ENCODE measurements at places on chromosomes 2 and 18.

DNA sequence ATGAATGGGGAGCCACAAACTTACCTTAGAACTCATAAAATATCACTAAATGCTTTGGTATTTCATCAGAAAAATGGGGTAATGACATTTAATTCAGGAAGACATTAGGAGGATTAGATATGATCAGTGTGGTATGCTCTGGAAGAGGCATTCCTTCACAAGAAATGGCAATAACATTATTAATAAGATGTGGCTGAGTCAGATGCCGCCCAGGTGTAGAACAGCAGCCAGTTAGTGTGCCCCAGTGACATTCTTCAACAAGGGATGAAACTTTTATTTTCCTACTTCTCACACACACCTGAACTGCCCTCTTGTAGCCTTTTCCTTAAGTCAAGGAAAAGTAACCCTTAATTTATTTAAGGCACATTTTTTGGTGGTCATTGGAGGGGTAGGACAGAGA is 69.2 kb upstream of the DYNAP start:
- DNase-seq, result no peak

GRCh38 chr2:17658251-17658843 is 95.3 kb downstream of the SMC6 start:
- DNase-seq, result peak; percentile 69

DNA sequence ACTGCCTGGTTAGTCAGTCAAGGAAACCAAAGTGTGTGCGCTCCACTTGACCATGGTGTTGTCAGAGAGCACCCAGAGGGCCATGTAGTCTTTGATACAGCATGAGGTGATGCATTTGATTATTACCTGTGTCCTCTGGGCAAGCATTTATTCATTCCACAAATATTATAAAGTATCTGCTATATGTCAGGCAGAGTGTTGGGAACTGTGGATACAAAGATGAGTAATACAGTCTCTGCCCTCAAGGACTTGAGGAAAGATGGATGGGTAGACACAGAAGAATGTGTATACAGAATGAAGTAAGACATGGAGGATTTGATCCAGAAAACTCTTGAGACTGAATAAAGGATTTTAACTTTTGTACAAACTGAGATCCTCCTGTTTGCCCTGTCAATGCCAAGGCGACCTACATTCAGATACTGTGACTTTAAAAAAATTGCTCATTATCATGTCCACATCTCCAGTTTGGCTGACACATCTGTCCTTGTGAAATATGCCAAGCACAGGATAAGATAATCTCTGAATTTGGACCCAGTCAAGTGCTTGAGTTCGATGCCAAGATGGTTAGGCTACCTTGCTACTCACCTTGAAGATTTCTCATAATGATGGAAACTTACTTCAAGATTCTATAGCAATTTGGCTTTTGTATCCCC is 50.8 kb downstream of the ACYP2 start:
- no peak for DNase-seq

- DNase-seq, result no peak
Observed at GRCh38 chr2:46547223-46548102, 68.1 kb downstream of the TMEM247 start.

- DNase-seq, result no peak
Observed at GRCh38 chr2:6730649-6731532, 134.8 kb downstream of the CMPK2 start.

- no peak for DNase-seq
Observed at GRCh38 chr2:10286216-10287037, 16.3 kb upstream of the HPCAL1 start.

- no peak for DNase-seq
Observed at GRCh38 chr2:32647180-32647651, 19.4 kb downstream of the TTC27 start.

DNA sequence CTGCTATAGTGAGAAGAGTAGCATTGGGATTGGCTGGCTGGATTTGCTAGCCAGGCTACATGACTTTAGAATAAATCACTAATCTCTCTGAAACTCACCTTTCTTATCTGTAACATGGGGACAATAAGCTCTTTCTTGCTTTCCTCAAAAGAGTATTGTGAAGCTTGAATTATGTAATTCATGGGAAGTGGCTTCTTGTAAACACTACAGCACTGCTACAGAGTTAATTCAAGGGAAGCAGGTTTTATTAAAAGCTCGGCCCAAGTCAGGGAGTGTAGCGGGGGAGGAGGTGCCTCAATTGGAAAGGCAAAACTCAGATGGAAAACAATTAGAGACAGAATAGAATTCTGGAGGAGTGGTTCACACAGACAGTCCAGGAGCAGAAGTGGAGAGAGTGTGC is 100.9 kb upstream of the CELF4 start:
- no peak for DNase-seq
